RPMI8226 (cell line): ENCODE measurements at places on chromosomes 3 and 15.
A peak's percentile ranks its signal among the peaks of the same experiment; 100 is the strongest.

DNA sequence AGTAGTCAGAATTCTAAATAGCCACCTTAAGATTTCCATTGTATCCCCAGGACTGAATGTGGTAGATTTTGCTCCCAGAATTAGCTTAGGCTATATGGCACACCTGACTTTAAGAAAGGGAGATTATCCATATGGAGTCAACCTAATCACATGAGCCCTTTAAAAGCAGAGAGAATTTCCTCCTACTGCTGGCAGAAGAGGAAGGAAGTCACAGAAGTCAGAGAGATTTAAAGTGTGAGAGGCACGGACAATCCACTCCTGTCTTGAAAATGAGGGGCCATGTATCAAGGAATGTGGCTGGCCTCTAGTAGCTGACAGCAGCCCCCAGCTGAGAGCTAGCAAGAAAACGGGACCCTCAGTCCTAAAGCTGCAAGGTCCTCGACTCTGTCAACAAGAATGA, 26.8 kb downstream of the LRRC31 start:
- no peak for DNase-seq

DNA sequence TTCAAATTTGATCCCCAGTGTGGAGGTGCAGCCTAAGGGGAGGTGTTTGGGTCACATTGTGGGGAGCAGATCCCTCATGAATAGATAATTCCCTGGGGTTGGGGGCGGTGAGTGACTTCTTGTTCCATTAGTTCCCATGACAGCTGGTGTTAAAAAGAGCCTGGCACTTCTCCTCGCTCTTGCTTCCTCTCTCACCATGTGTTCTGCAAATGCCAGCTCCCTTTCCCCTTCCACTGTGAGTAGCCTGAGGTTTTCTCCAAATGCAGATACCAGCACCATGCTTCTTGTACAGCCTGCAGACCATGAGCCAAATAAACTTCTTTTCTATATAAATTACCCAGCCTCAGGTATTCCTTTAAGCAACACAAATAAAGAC, 23.1 kb downstream of the RIOX2 start:
- DNase-seq, result no peak

DNA sequence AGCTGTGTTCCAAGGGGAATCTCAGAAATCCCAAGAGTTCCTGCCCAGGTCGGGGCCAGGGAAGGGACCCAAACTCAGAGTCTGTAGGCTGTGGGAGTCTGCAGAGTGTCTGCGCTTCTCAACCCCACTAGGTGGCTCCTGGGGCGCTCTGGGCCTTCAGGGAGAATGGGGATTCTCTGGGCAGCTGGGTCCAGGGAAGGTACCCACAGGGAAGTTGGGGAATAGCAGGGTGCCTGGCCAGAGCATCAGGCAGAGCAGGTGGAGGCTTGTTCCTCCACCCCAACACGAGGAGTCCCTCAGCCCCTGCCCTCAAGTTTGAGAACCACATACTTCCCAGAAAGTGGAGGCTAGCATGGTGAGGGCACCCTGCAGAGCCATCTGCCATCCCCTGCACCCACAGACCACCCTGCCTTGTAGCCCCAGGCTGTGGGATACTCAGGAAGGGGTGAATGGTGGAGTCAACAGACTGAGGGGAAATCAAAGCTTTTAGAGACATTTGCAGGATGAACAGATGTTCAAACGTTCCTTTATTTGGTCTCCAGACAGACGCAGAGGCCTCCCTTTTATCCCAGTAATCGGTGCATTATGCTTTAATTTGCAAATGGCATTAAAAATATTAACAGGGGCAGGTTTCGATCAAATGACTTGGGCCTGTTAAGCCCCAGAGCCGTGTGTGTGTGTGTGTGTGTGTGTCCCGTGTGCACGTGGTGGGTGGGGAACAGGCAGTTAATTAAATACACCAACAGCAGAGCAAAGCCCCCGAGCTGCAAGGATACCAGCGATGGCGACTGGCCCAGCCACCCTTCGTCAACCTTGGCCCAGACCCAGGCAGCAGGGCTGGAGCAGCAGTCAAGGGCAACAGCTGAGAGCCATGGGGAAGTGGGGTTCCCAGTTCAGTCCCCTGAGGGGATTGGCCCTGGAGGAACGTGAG, 57.7 kb downstream of the DNAJB8 start:
- no peak for DNase-seq

- no peak for DNase-seq
Observed at GRCh38 chr3:34000301-34000700, 201.9 kb downstream of the PDCD6IP start.

DNA sequence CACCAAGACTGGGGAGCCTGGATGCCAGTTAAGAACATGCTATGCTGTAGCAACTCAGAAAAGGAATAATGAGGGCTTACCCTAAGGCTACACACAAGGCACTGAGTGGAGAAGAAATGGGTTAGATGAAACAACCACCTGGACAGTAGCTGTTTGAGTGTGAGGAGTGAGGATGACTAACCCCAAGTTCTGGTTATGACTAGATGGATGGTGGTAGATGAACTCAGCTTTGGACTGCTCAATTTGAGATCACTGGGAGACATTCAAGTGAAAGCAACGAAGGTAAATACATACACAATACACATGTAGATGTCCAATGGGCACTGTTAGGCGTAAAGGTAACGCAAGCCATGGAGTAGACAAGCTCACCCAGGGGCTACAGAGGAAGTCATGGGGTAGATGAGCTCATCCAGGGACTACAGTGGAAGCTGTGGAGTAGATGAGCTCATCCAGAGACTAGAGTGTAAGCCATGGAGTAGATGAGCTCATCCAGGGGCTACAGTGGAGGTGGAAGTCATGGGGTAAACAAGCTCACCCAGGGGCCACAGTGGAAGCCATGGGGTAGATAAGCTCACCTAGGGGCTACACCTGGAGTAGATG, 98.3 kb downstream of the ANO10 start:
- no peak for DNase-seq

- DNase-seq, result no peak
Observed at GRCh38 chr3:154304116-154304786, 20.0 kb downstream of the DHX36 start.

GRCh38 chr3:140770977-140771667, 93.3 kb downstream of the TRIM42 start:
- DNase-seq, result peak; percentile 85

- DNase-seq, result no peak
Observed at GRCh38 chr15:62999923-63000561, 42.5 kb upstream of the TPM1 start.

DNA sequence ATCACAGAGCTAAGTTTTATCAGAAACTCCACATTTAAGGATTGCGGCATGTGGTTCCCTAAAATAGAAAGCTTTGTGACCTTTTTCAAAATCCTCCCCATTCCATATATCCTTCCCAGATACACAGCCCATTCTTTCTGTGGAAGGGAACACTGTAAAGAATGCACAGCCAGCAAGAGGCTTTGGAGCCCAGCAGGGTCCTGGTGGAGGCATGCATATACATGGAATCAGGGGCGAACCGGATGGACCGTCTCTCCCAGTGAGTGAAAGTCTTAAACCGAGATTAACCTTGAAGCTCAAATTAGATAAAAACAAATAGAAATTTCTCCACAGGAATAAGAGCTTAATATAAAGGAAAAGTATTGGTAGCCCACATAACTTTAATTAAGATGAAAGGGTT, 436.2 kb upstream of the MDFIC2 start:
- DNase-seq, result no peak

DNA sequence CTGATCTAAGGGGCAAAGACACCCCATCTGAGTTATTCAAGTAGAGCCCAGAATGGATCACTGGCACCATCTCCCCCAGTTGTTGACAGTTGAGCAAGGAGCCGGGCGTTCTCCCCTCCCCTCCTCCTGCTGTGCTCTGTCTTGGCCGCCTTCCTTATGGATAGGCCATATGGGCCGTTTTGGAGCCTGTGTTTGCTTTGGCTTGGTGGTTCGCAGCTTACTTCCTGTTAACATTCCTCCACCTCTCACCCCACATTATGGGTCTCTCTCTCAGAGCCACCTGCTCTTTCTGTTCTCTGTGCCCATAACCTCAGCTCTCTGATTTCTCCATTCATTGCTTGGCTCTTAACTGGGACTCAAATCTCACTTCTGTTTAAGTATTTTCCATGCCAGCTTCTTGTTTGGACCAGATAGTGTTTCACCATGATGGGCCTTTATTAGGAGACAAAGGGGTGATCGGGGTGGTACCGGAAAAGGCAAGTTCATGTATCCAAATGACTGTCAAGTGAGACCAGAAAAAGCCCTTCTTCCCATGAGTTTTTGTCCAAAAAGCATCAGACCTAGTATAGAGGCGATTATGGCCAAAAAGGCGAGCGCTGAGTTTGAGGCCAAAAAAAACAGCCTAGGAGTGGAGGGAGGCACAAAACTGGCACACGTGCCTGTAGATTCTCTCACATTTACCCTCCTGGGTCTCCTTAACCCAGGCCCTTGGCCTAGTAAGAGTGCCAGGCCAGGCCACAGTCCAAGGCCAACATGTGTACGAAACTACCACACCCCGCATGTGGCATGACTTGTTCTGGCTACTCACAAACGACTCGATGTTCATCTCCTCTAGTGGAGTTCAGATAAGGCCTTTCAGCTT, 62.6 kb downstream of the DUT start:
- no peak for DNase-seq

DNA sequence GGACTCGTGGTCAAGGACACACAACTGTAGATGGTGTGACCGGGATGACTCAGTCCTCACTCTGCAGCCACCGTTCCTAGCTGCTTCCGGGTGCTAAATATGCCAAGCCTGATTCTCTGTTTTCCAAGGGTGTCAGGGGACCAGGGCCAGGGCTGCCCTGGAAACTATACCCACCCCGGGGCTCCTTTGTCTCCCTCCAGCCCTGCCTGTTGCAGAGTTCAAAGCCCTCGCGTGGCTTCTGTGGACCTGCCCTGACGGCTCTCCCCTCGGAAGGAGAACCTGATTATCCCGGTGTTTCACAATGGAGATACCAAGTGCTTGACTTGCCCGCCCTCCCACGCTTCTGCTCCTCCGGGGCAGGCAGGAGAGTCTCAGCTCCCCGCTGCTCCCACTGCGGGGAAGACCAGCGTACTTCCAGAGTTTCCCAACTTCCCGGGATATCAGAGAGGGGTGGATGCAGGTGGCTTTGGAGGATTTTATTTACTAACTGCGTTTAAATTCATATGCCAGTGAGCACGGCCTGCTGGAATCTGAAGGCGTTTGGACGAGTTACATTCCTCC, 125.0 kb downstream of the ASB7 start:
- no peak for DNase-seq

DNA sequence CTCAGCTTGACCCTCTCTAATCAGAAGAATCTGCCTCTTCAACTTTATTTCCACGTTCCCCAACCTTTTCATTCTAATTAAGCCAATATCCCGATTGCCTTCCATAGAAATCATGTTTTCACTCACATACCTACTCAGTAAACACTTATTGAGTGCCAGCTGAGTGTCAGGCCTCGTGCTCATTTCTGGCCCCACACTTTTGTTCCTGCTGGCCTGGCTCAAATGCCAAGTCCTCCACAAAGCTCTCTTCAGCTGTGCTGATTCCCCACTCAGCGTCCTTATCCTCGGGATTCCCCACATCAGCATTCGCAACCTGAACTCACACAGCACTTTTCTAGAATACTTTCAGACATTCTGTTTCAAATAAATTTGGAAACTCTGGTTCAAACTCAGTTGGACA, 68.9 kb downstream of the THBS1 start:
- no peak for DNase-seq

- no peak for DNase-seq
Observed at GRCh38 chr3:78994174-78995027, 773.4 kb downstream of the ROBO1 start.

DNA sequence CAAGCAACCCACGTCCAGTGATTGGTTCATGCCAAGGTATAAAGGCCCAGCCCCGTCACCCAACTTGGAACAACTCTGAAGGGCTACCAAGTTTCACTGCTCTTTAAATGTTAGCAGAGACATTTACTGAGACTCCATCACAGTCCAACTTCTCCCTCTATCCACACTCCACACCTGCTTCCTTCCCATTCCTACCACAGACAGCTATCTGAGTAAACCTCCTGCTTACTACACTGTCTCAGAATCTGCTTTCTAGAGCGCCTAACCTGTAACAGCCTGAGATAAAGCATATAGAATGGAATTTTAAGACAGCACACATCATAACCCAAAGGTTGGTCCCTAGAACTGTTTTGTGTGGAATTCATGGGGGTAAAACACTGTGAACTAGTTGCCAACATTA, 106.5 kb downstream of the THRB start:
- DNase-seq, result no peak

GRCh38 chr15:64701482-64702184, 73.8 kb downstream of the RBPMS2 start:
- no peak for DNase-seq

GRCh38 chr3:161221806-161222600, 892 bp downstream of the NMD3 start:
- peak; percentile 67 for DNase-seq

- DNase-seq, result no peak
Observed at GRCh38 chr3:29465836-29466235, 185.0 kb downstream of the RBMS3 start.

DNA sequence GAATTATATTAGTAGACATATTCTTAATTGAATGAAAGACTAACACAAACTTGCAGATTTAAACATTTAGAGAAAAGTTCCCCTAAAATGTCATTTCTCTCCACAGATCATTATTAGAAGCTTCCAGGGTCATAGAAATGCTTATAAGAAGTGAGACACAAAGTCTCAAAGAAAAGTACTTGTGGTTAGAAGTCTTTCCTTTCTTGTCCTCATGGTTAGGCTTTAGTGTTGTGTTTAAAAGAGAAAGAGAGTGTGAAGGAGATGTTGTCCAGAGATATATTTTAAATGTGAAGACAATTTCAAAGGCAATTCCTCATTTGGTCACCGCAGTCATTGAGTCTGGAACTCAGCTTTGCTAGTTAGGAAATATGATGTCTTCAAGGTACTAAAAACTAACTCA, 230.4 kb upstream of the ARPP21 start:
- no peak for DNase-seq

- DNase-seq, result peak; percentile 58
Observed at GRCh38 chr3:66037330-66037985, 1.3 kb downstream of the MAGI1 start.

GRCh38 chr3:124848300-124848699, 38.9 kb downstream of the ITGB5 start:
- DNase-seq, result no peak

DNA sequence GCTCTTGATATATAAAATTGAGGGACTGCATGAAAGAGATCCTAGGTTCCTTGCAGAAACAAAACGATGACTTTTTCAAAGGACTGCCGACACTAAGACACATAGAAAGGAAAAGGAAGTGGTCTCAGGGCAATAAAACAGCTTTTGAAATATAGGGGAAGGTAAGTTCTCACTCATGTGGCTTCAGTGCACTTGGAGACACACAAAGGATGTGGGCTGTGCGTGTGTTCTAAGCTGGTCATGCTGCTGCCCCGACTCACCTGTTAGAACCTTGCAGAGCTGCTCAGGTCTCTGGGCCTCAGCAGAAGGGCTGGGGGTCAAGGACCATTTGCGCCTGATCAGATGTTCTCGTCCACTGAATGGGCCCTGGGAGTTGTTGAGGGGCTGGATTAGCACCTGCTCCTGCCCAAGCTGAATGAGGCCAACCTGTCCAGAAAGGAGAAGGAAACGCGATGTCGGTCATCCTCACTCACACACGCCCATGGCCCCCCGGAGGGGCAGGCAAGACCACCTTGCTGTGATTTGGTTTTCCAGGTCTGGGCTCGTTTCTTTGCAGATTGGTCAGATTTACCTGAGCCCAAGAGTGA, 11.1 kb downstream of the ADAMTS17 start:
- DNase-seq, result peak; percentile 42

GRCh38 chr3:197305854-197306253, 7.4 kb upstream of the DLG1 start:
- no peak for DNase-seq
